ENCODE measurements at places on chromosomes 11 and 22. TPM values are rescaled to one million over a fixed set of nuclear protein-coding genes. Genes with fewer than 3 reads are reported as not detected.

AIFM3 gene
- 0.46 TPM for total RNA-seq

ABCC8 gene
- total RNA-seq = not detected

LRRC4C gene
- total RNA-seq = not detected

OR51B4 gene
- not detected for total RNA-seq

ADM2 gene
- total RNA-seq = 0.46 TPM

SPDYC gene
- total RNA-seq = not detected
